Activated CD4-positive, alpha-beta T cell treated with anti-CD3 and anti-CD28 coated beads for 24 hours (primary cell): ENCODE measurements at places on chromosomes 2 and 18.

DNA sequence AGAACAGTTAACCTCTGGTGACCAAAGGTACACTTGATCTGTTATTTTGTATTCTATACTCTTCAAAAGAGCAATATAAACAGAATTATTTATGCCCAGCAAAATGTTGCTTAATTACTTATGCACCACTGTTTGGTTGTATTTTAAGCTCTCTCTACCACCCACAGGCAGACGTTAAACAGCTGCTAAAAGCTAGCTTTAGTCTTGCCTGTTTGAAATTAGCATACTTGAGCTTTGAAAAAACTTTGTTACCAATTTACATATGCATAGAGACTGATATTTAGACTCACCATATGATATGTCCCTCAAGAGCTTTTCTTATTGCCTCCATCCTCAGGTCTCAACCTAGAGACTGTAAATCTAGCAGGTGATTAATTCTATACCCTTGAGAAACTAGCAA, 426.9 kb downstream of the NR4A2 start:
- DNase-seq: no peak

DNA sequence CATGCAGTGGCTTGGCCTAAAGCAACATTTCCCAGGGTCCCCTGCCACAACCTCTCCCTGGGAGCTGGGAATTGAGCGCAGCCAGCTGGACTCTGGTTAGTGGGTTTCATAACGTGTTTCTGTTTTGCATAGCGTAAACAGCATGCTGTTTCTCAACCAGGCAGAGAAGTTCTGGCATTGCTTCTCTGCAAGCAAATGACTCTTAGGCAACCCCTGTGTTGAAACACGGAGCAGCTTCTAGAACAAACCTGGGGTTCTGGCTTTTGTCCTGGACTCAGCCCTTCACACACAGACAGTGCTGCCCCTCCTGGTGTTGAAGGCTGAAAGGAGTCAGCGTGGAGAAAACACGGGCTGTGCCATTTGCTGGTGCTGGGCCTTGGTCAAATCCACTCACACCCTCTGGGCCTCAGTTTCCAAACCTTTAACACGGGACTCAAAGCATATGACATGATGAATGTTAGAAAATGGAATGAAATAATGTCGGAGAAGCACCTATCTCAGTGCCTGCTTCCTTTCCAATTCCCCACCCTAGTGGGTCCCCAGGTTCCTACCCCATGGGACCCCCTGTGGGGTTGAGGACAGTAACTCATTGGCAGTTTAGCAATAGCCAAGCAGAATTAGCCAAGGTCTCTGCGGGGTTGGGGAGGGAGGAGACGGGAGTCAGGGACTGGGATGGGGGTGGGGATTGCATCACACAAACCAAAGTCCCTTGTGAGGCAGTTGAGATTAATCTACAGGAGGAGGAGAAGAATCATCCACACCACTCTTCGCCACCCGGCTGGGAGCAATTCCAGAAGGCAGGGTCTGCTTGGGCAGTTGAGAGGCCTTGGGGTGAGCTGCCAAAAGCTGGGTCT, 30.2 kb upstream of the IL1R2 start:
- DNase-seq: no peak

DNA sequence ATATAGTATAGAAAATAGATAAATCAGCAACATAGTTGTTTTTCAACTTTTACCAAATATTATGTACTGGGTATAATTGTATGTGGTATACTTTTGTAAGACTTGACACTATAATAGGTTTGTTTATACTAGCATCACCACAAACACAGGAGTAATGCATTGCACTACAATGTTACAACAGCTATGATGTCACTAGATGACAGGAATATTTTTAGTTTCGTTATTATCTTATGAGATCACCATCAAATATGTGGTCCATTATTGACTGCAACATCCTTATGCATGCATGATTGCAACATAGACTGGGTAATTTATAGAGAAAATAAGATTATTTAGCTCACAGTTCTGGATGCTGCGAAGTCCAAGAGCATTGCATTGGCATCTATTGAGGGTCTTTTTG, 678.4 kb upstream of the ZNF804A start:
- no peak for DNase-seq

DNA sequence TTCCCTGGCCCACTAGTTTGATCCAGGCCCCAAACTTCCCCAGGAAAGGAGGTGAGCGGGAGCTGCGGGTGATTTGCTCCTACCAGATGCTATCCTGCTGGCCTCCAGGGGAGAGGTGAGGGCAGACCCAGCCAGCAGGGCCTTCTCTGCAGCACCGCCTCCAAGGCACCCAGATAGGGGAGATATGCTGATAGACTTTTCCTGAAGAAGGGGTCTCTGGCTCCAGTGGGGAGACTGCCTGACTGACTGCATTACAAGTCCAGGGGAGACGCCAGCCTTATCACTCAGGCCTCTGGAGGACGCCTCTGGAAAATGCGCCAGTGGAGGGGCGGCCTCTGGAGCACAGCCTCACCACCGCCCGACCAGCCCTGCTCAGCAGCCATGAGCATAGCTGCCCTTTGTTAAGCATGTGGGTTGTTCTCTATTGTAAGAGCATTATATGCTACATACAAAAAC, 60.6 kb upstream of the SMAD7 start:
- no peak for DNase-seq

- DNase-seq: no peak
Measured at GRCh38 chr18:49015886-49016647, 65.3 kb upstream of the SMAD7 start.

GRCh38 chr18:6948281-6949055, 169.1 kb downstream of the LAMA1 start:
- DNase-seq: no peak
